NCI-H187 treated with DMSO at 0.1 percent for 48 hours (cell line): ENCODE measurements at places on chromosomes 2 and 18.

DNA sequence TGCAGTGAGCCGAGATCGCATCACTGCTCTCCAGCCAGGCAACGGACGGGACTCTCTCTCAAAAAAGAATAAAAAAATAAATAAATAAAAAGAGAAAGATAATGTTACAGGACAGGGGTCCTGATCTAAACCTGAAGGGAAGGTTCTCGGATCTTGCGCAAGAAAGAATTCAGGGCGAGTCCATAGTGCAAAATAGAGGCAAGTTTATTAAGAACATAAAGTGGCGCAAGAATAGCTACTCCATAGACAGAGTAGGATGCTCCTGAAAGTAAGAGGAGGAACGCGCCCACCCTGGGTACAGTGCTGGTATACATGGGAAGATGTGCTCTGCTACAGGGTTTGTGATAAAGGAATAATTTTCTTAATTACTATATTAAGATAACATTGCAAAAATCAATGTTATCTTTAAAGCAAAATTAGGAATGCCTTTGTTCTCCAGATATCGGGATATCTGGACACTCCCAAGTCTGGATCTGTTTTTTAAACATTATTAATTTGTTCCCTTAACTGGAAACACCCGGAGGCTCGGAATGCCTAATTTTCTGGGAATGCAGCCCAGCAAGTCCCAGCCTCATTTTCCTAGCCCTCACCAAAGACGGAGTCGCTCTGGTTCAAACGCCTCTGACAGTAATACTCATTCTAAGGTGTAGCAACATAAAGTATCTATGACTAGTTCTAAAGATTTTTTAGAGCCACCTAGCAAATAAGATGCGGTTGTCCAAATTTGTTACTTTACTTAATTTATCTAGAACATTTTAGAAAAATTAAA lies 38.8 kb downstream of the ACSL3 start:
- DNase-seq, result no peak

- DNase-seq, result no peak
Measured at GRCh38 chr2:77479395-77479794, 42.8 kb downstream of the LRRTM4 start.

GRCh38 chr2:159199761-159200465 lies 86.6 kb downstream of the WDSUB1 start:
- DNase-seq, result no peak

GRCh38 chr2:9781252-9781651 lies 62.0 kb upstream of the TAF1B start:
- no peak for DNase-seq

- no peak for DNase-seq
Measured at GRCh38 chr18:32300914-32301313, 111.1 kb downstream of the MEP1B start.
